ENCODE measurements at places on chromosomes 12 and 14.
A peak's percentile ranks its signal among the peaks of the same experiment; 100 is the strongest.

- no peak for DNase-seq
These were observed 13.9 kb downstream of the TGFB3 start for GRCh38 chr14:75967866-75968265.

- DNase-seq: no peak
These were observed 27.2 kb downstream of the RNFT2 start for GRCh38 chr12:116765271-116765670.

DNA sequence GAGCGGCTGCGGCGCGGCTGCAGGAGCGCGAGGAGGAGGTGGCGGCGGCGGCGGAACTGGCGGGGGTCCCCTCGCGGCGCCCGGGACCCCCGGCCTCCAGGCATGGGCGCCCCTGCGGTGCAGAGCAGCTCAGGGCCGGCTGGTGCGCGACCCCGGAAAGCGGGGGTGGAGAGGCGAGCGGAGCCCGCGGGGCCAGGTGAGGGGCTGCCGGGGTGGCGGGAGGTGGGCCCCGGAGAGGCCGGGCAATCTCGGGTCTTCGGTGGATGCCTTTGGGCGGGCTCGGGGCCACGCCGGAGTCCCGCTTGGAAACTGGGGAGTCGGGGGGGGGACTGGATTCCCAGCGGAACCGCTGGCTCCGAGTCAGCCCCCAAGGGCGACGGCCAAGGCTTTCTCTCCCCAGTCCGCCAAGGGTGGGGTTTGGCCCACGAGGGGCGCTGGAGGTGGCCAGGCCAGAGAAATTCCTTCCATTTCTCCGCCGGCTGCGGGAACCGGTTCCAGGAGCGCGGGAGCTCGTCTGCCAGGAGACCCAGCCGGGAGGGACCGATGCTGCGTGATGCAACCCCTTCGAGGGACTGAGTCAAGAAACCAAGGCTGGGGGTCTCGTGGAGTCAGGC, 13.9 kb upstream of the NR4A1 start:
- no peak for DNase-seq

DNA sequence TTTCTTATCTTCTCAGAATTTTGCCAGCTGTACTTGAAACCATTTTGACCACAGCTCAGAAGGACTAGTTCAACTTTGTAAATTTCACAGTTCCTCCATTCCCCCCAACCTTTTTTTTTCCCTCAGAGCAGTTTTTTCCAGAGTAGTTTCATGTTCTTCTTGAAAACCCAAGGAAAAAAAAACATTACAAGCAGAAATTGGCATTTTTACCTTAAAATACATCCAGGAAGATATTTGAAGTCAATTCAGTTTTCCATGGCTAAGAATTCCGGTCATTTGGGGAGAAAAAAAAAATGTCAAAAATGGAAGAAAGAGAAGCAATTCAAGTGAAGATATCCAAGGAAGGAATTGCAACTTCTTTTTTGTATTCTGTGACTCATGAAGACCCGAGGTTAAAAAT, 39.5 kb downstream of the SYNE2 start:
- DNase-seq: no peak

DNA sequence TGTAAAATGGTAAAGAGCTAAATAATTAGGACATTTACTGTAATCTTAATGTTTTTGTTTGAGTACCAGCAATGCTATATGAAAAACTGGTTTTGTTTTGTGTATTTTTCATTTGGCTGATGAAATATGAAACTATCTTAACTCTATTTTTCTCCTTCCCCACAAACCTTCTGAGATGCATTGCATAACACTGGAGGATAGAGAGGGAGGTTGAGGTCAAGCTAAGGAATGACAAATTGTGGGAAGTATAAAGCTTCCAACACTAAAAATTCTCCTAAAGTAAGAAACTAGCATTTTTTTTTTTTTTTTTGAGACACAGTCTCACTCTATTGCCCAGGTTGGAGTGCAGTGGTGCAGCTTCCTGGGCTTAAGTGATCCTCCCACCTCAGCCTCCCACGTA, 31.5 kb upstream of the SRP54 start:
- DNase-seq: no peak

DNA sequence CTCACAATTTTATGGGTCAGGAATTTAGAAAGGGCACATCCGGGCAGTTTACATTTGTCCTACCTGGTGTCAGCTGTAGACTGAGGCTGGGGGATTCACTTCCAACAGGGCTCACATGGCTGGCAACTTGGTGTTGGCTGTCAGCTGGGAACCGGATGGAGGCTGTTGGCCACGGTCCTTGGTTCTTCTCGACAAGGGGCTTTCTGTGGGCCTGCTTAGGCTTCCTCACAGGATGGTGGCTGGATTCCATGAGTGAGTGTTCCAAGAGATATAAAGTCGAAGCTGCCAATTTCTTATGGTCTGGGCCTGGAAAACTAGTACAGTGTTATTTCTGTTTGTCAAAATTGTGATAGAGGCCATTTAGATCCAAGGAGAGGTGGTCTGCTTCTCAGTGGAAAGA, 127.9 kb downstream of the PTCSC3 start:
- DNase-seq: no peak

DNA sequence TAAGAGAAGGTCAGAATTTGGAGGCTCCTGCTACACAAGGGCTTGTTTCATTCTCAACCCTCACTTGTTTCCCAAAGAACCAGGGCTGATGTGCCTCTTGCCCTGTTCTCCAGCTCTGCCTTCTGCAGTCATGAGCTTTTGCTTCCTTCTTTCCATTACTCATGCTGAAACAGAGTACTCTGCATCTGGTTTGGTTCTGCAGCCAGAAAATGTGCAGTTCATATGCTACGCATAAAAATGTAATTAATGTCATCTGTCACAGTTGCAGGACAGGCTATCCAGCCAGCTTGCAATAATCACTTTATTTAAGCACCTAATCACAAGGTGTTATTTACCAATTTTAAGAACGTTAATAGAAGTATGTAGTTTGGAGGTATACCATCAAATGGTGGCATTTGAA, 150.2 kb downstream of the SRGAP1 start:
- no peak for DNase-seq

DNA sequence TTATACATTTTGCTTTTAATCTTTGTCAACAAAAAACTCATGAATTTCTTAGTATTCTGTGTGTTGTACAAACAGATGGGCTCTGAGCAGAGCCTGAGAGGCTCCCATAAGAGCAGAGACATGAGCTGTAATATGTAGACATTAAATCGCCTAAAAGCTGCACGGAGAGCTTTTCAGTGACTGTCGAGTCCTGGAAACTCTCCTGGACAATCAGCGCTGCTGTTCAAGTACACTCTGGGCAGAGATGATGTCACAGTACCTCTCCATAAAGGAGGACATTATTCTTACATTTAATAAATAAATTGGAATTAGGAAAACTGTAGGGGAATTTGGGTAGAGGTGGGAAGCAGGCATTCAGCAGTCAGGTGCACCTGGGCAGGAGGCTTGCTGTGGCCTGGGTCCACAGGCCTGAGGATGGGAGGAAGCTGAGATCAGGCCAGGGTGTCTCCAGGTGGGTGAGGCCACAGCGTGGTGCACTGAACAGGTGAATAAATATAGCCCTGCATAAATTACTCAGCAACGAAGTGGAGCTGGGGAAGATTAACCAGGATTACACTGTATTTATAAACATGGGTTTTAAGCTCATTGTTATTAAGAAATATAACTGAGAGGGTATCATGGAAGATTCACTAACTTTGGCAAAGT, 13.3 kb upstream of the TCL1A start:
- DNase-seq: no peak

GRCh38 chr12:72268386-72268785, 3.8 kb upstream of the TRHDE start:
- no peak for DNase-seq

DNA sequence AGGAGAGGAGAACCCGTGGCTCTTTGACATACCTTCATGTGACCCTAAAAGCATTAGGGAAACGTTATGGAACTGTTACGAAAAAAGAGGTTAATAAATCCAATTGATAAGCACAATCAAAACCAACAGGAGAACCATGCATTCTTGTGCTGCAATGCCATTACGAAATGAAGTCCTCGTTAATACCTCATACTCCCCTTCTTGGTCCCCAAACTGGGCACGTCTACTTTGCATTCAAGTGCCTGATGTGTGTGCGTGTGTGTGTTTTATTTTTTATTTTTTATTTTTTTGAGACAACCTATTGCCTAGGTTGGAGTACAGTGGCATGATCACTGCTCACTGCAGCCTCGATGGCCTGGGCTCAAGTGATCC, 150.0 kb downstream of the ETV6 start:
- DNase-seq: no peak

GRCh38 chr12:52945389-52946232, 3.3 kb upstream of the KRT18 start:
- DNase-seq: no peak

- DNase-seq: no peak
These were observed 2.5 kb upstream of the HOXC6 start for GRCh38 chr12:54025499-54026405.

DNA sequence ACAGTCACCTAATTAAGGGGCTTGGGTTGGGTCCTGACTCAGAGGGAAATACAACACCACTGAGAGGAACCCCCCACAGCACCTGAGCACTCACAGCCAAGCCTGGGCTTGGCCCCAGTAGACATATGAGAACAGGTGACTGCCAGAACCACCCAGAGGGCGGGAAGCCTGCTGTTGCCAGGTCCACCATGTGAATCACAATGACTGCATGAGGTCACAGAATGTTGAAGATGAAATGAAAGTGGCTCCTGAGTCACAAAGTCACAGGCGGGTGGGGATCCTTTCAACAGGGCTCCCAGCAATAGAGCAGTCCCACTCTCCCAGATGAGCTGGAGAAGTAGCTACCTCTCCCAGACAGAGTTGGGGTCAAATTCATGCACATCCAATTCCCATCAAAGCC, at the start of gene LRRC74A:
LRRC74A (plus strand) TSS at position 287 of the 400 bp plus-strand sequence. CDS start 290 bp downstream, outside the sequence.
- DNase-seq: no peak

DNA sequence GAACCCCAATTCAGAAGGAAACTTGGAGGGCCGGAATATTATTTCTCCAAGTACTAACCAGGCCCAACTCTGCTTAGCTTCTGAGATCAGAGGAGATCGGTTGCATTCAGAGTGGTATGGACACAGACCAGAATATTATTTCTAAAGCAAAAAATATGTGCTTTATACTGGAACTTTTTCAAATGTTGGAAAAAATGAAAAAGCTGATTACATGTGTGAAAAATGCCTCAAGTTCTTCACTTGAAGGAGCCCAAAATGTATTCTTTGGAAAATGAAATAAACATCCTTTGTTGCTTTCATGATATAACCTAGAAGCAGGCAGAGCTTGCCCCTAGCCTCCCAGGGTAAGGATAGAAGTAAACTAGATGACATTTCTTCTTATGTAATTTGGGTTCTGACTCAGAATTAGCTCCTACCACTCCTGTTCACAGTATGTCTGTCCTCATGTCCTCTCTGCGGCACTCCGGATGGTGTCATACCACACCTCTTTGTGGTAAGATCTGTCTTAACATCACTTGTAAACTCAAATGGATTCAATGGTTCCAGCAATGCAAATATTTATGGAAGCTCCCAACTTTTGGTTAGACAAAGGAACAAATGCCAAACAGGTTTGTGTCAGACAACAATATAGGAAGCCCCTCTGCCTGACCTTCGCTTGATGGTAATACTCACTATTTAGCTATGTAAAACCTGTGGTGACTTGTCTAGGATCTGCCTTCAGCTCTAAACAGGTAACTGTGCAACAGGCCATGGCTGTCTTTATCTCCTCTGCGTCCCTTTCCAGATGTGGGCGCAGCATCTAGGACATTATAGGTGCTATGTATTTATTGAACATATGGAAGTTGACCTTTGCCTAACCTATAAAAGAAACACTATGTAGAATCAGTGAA, 178.5 kb downstream of the SSPN start:
- DNase-seq: no peak

GRCh38 chr12:124800506-124800905, 63.2 kb downstream of the SCARB1 start:
- DNase-seq: no peak

- DNase-seq: no peak
These were observed 13.4 kb downstream of the ALDH2 start for GRCh38 chr12:111780166-111780565.

- DNase-seq: no peak
These were observed 341.2 kb upstream of the DCN start for GRCh38 chr12:91523831-91524230.

GRCh38 chr14:77301103-77301502, 19.6 kb downstream of the POMT2 start:
- peak; percentile 61 for DNase-seq

DNA sequence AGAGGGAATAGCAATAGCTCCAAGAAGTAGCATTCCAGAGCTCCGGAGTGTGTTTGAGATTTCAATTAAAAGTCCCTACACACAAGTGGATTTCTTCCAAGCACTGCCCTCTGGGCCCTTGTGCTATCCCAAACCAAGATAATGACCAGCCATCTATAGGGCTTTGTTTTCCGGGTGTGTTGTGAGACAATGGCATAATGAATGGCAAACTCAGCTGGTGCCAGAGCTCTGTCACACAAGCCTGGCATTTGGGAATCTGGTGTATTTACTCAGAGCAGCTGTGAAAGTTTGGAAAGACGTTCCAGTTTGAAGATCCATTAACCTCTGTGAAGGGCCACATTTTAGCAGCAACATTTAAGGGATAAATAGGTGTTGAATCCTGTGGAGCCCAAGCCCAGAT, 61.2 kb upstream of the TMTC2 start:
- no peak for DNase-seq

DNA sequence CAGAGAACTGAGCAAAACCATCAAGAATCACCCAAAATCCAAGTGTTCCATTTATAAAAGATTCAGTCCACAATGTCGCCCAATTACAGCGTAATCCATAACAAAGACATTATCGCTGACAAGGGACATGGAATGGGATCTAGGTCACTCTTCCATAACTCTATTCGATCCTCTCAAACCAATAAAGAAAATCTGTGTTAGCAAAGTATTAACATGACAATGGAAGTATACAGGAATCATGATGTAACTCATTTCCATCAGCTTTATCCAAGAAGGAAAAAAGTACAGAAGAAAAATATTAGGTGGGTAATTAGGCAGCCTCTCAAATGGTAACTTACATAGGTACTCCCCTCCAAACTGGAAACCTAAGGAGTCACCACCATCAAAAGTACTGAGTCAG, 4.9 kb downstream of the ZFYVE1 start:
- DNase-seq: no peak

DNA sequence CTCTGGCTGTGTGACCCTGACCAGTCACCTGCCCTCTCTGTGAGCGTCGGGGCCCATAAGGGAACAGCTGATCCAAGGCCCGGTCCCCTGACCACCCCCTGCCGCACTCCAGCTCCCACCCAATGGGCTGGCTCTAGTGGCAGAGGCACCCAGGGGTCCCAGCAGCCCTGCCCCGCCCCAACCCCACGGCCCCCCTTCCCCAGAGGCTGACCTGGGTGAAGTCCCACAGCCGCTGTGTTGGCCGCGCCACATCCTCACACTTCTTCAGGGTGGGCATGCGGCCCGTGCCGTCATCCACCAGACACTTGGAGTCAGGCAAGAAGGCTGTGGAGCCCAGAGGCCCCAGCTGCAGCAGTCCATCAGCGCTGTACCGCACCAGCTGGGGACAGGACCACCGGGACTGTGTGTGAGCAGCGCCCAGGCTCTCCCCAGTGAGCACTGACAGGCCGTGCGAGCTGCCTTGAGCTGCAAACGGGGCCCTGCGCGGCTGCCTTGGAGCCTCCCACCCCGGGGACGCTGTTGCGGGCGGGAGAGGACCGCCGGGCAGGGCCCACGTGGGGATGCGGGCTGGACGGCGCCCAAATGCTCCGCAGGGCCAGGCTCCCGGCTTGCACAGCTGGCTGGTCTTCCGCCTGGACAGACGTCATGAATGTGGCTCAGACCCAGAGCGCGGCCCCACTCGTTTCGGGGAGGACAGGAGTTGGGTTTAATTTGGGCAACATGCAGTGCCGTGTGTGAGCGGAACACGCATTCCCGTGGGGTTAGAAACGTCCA, 53.5 kb downstream of the NOC4L start:
- DNase-seq: no peak

Data from CD4-positive, alpha-beta T cell treated with Interleukin-17A for 4 hours (primary cell).